Naive thymus-derived CD4-positive, alpha-beta T cell (primary cell): ENCODE measurements at places on chromosomes 12 and 14.

DNA sequence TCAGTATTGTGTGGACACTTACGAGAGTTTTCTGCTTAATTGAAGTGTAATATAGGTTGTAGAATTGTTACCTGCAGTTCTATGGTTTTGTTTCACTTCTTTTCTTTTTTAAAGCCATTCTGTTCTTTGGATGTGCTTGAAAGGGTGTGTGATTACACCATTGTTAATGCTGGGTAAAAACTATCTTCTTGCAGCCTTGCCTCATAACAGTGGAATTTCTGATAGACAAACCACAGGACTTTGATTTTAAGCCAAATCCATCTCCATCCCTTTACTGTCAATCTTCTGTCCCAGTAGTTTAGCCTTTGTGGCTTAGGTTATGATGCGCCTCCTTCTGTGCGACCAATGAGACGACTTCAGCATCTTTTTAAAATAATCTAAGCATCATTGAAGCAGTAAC lies 182.3 kb downstream of the PELI2 start:
- DNase-seq = no peak

DNA sequence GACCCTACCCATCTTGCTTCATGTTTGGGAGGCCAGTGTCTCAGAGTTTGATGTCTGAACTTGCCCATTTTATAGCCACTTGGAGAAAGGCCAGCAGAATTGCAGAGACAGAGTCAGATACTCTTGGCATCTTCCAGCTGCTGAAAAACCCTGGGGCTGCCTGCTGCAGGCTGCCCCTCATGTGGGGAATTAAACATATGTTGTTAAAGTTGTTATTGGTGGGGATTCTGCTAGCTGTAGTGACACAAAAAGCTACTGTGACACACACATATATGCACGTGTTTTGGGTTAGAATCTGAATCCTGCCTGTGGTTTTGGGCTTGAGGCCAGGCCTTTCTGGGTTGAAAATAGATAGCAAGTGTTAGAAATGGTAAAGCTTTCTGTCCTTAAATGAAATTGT lies 1288.4 kb downstream of the AACS start:
- DNase-seq = peak; percentile 18

DNA sequence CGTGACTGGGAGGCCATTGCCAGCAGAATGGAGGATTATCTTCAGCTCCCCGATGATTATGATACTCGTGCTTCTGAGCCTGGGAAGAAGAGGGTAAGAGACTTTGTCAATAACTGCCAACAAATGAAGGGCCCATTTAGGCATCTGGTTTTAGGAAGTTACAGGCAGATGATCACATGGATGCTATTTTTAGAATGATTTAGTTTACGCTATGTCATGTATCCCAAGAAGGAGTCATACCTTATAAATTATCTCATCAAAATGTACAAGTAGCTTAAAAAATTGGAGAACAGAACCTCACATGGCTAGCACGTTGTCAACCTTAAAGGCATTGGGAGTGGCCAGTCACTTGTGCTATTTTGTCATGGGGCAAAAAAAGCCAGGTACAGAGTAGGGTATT lies 46.7 kb downstream of the PROX2 start:
- no peak for DNase-seq

DNA sequence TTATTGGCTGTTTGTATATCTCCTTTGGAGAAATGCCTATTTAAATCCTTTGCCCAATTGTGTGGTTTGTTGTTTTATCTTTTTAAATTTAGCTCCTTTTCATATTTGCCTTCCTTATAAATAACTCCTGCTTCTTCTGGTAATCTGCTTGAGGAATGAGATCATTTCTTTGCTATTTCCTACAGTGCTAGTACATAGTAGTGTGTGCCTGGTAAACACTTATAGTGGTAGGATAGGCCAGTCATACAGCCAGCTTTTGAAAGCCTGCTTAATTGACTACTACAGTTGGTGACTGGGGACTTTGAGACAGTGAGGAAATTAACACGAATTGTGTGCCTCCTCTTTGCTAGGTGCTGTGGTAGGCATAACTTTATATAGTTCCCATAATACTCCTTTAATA lies 68.7 kb downstream of the BORCS5 start:
- no peak for DNase-seq

- DNase-seq = peak; percentile 52
These were observed 59.9 kb upstream of the FBRSL1 start for GRCh38 chr12:132429946-132430643.
